ENCODE measurements at places on chromosomes 3 and 15.

DNA sequence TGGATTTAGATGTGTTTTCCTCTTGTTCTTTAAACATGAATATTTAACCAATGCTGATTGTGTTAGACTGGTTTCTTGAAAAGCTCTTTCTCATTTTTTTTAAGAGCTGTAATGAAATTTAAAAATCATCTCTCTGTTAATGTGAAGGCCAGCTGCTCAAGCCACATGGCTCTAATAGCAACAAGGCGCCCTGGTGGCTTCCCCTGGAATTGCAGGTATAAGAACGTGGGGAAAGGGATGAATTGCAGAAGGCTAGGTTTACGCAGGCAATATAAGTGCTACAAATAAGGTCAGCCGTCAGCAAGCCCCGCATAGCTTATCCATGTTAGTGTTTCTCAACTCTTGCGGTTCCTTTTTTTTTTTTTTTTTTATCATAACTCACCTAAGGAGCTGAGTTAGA lies 108.5 kb downstream of the SAMMSON start:
- DNase-seq, result no peak

GRCh38 chr15:81418891-81419290 lies 44.9 kb upstream of the TMC3 start:
- DNase-seq, result no peak

DNA sequence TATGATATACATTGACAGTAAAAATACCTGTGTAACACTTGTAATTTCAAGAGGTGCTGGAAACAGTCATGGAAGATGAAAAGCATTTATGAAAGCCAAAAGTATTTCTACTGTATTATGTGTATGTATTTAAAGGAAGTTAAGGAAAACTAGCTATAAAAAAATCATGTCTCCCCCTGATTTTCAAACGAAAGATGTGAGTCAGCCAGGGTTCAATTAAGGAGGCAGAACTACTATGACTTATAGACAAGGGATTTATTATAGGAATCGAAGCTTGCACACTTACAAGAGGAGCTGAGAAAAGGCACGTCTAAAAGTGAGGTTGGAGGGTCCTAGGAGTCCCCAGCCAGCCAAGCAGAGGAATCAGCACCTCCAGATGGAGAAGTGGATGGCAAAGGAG lies 119.4 kb downstream of the SUCLG2 start:
- no peak for DNase-seq

DNA sequence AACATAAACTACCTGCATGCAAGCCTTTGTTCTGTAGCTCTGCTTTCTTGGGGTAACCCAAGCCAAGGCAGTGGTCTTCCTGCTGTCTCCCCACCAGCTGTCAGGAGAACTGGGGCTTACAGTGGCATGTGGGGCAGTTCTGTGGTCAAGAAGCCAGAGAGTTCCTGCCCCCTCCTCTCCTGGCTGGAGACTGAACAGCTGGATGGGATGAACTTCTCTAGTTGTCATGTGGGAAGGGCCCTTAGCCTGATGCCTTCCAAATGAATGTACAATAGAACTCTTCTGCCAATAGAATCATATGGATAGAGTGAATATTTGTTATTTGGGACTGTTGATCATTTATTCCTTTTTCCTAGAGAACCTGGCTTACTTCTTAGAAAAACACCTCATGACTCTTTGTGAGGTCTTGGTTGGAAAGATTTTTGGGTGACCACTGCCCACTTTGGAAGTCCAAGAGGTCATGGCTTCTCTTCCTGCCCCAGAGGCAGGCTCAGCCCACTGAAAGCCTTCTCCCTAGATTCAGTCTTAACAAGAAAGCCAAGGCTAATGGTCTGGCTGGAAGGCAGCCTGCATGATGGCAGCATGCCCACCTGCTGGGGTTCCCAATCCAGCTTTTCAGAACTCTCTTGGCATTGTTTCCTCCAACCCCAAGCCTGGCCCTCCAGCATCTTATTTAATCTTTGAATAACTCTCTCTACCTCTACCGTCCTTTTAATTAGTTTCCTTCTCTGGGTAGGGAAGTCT lies 462.9 kb upstream of the PROK2 start:
- no peak for DNase-seq

- DNase-seq, result no peak
Observed at GRCh38 chr15:62549345-62549970, 384.4 kb upstream of the C2CD4B start.

- no peak for DNase-seq
Observed at GRCh38 chr3:48546203-48546829, 10.3 kb downstream of the PFKFB4 start.

GRCh38 chr3:48600711-48601621 lies 5.8 kb upstream of the COL7A1 start:
- no peak for DNase-seq

- DNase-seq, result no peak
Observed at GRCh38 chr15:30877070-30877469, 26.6 kb upstream of the FAN1 start.

DNA sequence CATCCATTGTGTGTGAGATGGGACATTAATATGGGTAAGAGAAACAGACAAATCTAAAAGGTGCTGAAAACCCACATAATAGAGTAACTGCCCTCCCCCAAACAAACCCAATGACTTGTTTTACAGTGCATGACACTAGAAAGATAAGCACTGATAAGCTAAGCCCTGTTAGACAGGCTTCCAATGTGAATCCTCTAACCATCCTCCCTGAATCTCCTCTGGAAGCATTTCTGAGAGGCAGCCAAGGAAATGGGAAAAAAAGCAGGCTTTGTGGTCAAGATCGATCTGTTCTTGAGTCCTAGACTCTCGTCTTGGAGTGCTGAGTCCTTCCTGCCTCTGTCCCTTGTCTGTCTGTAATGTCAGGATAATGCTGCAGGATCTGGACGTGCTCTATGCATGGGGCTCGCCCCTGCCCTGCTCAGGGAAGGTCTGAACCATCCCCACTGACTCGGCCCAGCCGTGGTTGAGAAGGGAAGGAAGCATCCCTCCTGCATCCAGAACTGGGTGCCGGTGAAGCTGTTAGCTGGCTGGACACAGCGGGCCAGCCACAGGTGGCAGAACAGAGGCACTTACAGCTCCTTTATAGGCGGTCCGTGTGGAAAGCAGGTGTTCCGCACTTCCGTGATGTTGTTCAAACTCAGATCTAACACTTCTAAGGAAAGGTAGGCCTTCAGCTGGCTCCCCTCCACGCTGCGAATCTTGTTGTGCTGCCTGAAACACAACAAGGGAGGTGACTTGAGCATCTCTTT lies 84.1 kb downstream of the LRIG1 start:
- DNase-seq, result no peak

- no peak for DNase-seq
Observed at GRCh38 chr3:131048030-131048429, 21.4 kb downstream of the NEK11 start.

- no peak for DNase-seq
Observed at GRCh38 chr3:62051506-62051905, 321.8 kb downstream of the FEZF2 start.

DNA sequence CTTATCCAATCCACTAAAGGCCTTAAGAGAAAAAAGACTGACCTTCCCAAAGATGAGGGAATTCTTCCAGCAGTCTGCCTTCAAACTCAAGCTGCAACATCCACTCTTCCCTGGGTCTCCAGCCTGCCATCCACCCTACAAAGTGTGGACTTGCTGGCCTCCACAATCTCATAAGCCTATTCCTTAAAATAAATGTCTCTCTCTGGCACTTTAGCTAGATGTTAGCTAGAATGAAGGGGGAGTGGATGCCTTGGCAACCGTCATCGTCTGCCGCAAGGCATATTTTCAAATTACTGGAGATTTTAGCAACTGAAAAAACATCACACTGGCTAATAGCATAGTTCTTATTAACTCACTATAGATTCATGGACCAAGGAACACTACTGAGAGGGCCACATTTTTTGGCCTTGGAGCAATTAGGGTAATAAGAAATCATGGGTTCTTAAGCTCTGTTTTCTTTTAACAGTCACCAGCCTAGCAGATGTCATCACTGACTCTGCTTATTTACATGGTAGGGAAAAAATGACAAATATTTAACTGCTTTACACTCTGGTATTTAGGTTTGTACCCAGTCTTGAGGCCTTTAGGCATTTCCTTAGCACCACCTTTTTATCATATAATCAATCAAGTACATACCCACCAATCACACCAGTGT lies 245.3 kb downstream of the MYRIP start:
- DNase-seq, result no peak

DNA sequence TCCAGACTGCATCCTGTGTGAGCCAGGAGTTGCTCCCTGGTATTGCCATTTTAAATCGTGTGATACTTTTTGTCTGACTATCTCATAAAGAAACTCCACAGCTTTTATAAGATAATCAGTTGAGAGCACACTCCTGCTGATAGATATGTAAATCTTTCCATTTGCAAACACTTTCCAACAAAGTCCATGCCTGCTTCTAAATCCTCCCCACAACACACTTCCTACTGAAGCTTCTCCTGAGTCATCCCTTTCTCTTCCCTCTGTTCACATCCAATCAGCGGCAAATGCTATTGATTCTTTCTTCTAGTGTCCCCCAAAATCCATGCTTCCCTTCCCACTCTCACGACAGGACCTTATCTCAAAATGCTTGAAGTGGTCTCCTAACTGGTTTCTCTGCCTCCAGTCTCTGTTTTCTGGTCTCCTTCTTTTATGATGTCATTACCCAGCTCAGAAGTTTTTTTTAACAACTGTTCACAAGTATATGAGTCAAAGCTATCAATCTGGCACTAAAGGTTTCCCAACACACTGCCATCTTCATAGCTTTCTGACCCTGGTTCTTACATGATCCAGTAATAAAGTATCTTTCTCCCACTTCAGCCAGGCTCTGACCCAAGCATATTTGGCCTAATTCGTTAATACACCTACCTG lies 4.5 kb upstream of the WWTR1 start:
- no peak for DNase-seq

- peak; percentile 50 for DNase-seq
Observed at GRCh38 chr3:56702490-56703315, 19.6 kb upstream of the TASOR start.

- DNase-seq, result no peak
Observed at GRCh38 chr3:155747286-155747945, 2.5 kb upstream of the PLCH1 start.

DNA sequence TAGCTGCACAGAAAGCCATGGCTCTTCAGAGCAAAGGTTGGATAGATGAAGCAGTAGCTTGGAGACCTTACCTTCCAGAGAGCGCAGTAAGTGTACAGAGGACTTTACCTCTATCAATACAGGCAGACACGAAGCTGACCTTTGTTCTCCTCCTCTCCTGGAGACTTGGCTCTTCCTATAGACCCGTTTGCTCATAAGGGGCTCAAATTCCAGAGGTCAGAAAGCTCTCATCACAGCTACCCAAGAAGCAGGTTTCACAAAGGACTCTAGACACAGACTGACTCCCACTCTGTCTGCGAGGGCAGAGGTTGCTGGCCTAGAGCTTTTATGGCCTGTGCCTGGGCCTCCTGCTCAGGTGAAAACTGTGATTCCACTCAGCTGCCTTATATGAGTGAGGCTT lies 35.4 kb upstream of the TOPAZ1 start:
- DNase-seq, result no peak

DNA sequence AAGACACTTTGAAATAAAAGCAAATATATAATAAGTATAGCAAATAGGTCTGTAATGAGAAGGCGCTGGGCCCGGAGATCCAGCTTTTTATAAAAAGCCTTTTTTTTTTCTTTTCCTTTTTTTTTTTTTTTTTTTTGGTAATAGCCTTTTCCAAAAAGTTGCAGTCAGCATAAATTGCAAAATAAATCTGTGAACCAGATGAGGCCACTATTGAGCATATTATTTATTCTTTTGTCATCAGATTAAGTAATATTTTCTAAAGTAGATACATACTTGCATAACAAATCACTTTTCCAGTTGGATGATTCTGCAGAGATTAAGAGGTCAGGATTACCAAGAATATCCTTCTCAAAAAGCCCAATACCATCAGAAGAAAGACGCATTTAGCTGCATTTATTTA lies 24.9 kb downstream of the FMN1 start:
- no peak for DNase-seq

DNA sequence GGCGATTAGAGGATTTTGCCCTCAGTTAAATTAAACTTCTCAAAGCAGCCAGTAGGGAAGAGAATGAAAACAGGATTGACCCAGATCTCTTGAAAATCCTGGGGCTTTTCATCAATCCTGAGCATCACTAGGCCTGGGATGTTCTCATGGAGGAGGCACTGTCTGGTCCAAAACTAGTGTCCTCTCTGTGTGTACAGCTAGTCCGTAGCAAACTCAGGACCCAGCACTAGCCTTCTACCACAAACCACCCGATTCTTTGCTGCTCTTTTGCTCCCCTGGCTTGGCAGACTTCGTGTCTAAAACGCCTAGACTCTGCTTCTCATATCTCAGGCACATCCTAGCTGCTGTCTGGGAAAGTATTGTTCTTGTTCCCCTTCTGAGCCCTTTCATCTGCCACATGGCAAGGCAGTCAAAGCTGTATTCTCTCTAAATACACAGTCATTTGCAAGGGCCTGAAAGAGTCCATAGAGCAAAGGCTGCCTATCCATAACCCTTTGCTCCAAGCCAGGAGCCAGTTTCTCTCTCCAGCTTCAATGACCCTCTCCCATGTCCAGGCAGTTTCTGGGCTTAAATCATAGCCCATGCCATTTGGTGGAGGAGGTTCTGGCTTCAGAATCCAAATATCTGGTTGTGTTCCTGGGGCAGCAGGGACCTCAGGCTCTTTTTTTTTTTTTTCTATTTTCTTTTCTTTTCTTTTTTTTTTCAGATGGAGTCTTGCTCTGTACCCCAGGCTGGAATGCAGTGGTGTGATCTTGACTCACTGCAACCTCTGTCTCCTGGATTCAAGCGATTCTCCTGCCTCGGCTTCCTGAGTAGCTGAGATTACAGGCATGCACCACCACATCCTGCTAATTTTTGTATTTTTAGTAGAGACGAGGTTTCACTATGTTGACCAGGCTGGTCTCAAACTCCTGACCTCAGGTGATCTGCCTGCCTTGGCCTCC lies 52.4 kb downstream of the CDC25A start:
- DNase-seq, result no peak

GRCh38 chr15:71559616-71560015 lies 250.7 kb upstream of the NR2E3 start:
- no peak for DNase-seq

DNA sequence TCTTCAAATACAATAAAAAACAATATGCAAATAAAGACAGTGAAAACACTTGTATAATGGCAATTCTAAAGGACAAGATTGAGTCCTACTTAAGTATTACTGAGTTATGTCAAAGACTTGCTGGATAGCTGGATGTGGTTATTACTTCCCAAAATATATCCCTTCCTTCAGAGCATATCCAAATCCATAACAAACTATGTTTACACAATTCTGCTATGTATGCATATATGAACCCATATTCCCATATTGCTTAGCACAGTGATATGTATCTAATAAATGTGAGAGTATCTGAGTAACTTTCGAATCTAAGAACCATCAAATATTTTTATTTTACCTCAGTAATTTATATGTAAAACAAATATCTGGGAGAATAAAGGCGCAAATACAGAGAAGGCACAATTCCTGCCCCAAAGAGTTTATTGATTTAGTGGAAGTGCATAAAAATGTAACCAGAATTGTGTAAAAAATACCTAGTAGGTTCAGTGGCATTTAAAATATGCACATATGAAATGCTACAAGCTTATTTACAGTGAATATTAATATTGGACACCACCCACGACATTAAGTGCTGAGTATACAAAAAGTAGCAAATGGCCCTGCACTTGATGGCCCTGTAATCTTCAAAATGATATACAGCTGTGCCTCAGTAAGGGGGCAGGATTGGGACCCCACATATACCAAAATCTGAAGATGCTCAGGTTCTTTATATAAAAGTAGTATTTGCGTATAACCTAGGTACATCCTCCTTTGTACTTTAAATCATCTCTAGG lies 37.1 kb downstream of the TMEM212 start:
- DNase-seq, result no peak

- no peak for DNase-seq
Observed at GRCh38 chr15:43277231-43277823, 10.6 kb upstream of the TGM5 start.

Measured in activated T-cell treated with anti-CD3 and anti-CD28 coated beads for 4 hours (primary cell).